ENCODE measurements at places on chromosomes 3 and 15.
A peak's percentile ranks its signal among the peaks of the same experiment; 100 is the strongest.

DNA sequence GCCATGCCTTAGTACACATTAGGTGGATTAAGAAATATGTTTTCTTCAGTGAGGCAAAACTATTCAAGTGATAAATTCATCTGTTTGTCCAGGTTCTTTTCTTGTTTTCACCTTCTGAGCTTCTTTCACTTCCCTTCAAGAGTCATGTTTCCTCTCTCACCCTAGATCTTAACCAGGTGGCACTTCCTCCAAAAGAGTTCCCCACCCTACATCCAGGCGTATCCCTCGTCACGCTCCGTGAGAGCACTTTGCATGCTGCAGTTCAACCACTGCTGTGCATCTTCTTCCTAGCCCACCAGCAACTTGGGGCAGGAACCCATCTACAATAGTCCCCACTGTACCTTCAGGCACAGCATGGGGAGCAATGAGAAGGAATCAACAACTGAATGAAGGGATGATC, 28.9 kb downstream of the OSBPL10 start:
- no peak for DNase-seq

DNA sequence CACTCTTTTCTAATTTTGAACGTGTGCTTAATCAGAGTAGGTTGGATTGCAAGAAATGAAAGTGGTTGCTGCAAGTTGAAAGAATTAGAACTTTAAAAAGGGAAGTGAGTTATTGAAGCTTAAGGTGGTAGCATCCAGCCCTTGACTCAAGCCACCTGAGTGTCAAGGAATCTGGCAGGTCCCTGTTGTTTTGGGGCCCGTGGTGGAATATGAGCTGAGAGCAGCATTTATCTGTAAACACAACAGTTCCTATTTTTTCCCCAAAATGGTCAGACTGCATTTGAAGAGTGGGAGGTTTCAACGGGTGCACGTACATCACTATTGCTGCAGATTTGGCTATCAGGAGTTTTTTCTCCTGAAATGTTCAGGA, 1.7 kb downstream of the ITPR1 start:
- DNase-seq: no peak

DNA sequence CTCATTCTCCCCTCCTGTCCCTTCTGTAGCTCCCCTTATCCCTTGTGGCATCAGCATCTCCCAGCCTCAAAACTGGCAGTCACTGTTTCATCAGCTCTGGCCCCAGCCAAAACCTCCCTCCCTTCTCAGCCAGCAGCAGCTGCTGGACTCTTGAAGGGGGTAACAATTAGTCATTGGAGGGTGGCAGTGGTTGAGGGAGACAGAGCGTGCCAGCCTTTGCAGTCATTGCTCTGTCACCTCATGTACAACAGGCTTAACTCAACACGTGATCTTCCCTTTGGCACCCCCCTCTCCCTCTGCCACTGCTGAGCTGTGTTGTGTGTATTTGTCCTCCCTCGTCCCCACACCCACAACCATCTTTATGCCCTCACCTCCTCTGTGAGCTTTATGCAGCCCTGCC, 28.2 kb downstream of the RBP2 start:
- peak; percentile 95 for DNase-seq

- no peak for DNase-seq
These were observed 139.5 kb upstream of the RBMS3 start for GRCh38 chr3:29141197-29141917.

GRCh38 chr3:184914628-184915027, 102.7 kb downstream of the VPS8 start:
- DNase-seq: no peak

DNA sequence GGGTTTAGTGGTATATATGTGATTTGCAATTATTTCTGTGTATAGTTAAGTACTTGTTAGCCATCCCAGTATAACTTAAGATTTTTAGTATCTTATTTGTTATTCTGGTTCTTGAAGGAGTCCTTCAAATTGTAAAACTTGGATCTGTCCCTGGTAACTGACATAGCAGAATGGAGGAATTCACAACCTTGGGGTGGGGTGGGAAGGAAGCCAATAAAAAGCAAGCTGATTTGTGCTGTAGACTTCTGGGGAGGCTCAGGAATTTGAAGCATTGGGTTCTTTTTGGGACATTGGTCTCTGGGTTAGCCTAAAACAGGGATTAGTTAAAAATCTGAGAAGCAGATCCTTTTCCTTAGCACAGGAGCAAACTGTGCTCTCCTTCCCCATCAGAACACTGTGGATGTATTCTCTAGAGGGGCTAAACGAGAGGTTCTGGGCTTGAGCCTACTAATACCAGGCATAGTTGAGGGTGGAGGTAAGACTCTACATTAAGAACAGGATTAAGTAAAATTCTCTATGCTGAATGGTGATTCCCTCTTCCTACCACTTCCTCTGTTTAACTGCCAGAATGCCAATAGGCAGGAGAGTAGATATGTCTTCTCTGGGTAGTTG, 42.2 kb downstream of the GMPS start:
- no peak for DNase-seq

DNA sequence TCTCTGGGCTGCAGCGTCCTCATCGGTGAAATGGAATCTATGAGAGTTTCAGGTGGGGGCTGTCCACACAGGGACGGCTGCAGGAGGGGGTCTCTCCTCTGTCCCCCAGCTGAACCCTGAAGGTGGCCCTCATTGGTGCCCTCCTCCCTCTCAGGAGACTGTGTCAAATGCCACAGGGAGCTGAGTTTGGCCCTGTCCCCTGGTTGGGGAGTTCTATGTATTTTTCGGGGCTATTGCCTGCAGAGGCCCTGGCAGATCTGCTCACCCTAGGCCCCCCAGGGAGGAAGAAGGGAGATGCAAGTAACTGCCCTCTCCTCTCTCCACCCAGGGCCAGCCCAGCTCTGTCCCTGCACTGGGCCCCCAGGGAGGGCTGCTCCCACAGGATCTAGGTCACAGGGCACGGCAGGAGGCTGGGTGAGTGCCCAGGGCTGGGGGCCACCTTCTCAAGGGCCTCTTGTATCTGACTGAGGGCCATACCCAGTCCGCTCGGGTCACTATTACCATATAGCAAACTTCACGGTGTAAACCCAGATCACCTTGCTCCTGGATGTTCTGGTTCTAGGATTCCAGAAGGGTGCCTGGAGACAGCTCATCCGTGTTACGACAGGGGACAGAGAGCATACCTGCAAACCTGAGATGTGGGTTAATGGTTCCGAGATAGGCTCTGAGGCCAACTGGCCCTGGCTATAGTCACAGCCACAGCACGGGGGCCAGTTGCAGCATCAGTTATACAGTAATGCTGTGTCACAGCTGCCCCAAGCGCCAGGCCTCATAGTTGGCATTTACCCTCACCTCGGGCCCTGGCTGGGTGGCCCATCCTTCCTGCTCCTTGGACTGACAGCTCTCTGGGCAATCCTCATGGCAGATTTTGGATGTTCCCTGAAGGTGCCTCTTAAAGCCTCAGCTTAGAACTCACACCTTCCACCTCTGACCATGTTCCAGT, 102.4 kb upstream of the PRR23E start:
- DNase-seq: no peak

DNA sequence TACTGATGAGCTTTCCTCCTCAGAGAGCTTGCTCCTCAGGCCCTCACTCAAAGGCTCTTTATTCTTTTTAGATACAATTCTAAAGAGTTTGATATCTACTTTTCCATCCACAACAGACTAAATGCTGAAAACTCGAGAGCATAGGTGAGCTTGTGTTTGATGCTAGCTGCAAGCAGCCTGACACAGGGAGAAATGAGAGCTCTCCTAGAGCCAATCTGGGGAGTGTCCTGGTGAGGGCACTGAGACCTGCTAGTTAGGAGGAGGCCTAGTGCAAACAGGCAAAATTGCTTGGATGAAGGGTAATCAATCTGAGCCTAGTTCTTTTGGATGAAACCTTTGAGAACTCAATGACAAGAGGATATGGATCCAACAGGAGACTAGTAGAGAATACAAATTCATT, 300.8 kb downstream of the ZBTB20 start:
- peak; percentile 45 for DNase-seq

GRCh38 chr3:119779731-119780383, 2.0 kb upstream of the NR1I2 start:
- no peak for DNase-seq

DNA sequence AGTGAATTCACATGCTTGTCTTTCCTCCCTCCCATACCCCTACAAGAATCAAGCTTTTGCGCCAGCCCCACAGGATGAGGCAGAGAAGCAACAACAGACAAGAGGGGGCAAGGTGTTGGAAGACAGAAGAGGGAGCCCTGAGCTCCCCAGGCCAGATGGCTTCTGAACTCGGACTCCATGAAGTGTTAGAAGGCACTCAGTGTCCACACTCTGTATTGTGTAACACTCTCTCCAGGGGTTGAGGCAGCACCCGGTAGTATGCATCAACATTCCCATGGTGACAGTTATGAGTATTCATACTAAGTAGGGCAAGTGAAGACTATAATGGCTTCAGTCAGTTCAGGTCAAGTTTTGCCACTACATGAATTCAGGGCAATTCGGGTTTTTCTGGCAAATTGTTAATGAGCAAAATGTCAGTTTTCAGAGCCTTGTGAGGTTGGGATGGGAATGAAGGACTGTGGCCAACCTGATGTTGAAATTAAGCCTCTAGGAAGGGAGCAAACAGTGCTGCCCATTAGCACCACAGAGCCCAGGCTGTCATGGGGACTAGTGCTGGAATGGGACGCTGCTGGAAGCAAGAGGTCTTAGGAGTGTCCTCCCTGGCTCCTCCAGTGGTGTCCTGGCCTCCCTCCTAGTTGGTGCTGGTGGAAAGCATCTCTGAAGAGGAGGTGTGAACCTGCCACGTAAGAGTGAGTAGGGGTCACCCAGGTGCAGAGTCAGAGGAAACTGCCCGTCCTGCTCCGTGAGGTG, 79.4 kb downstream of the KLF15 start:
- DNase-seq: no peak

DNA sequence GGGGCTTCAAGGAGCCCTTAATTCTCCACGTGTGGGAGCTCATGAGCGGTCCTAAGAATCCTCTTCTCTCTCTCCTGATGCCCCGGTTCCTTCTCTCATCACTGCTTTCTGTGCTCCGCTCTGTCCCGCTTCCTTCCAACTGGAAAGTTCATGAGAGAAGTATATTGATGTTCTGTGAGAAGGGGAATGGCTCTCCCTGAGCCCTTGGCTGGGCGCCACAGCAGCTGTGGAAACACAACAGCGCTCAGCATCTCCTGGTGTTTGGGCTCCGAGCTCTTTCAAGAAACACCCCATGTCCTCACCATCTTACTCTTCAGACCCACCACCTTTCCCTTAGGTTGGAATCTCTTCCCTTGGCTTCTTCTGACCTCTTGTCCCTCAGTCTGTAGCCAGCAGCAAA, 161.7 kb downstream of the VGLL4 start:
- peak; percentile 74 for DNase-seq

DNA sequence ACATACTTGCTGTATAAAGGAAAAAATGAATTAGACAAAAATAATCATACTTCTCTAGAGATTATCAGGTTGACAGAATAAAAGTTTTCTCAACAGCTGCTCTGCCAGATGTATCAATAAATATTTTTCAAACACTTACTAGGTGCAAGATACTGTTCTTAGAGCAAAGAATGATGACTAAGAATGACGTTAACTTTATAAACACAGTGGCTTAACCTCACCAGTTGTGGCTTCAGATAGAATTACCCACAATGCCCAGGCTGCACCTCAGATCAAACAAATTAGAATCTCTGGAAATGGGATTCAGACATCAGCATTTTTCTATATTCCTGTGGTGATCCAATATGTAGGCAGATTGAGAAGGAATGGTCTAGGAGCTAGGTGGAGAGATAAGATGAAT, 422.4 kb upstream of the ATP11B start:
- DNase-seq: no peak

DNA sequence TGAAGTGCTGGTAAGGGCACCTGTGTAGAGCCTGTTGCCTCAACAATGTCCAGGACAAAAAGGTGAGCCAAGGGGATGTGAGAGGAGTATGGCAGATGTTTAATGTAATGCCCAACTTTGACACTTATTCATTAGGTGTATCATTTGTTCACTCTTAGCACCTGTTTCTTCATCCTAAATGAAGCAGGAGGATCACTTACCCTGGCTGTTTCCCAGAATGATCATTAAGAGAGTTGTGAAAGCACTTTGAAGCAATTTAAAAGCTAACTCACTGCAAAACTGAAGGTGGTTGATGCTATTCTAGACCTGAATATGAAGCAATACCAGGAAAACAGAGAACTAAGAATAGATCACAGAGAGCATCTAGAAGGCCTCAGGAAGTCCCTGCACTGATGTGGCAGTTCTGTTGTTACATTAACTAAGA, 3.4 kb upstream of the HHLA2 start:
- DNase-seq: no peak

GRCh38 chr3:111666041-111666735, 71.0 kb upstream of the ZBED2 start:
- DNase-seq: no peak

- DNase-seq: no peak
These were observed 368.7 kb upstream of the TBL1XR1 start for GRCh38 chr3:177565981-177566380.
